ENCODE measurements at places on chromosomes 7 and 10.

DNA sequence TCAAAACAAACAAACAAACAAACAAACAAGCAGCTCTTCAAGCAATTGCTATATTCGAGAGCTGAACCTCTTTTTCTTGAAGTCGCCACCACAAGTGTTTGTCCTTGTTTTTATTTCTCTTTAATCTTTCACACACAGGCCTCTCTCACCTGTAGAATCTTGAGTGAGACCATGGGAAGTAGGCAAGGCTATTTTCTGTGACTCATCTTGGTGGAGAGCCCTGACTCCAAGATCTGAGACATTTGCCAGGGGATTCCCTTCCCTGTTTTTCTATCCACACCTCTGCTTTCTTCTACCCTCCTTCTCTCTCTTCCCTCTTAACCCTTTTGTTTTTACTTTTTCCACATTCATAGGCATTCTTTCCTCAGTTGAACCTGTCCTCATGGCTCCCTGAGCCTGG is 8.0 kb upstream of the TAS2R60 start:
- no peak for DNase-seq

- no peak for DNase-seq
Measured at GRCh38 chr10:13485623-13486022, 43.2 kb downstream of the BEND7 start.

GRCh38 chr7:68857571-68857970 is 740.7 kb upstream of the AUTS2 start:
- no peak for DNase-seq

DNA sequence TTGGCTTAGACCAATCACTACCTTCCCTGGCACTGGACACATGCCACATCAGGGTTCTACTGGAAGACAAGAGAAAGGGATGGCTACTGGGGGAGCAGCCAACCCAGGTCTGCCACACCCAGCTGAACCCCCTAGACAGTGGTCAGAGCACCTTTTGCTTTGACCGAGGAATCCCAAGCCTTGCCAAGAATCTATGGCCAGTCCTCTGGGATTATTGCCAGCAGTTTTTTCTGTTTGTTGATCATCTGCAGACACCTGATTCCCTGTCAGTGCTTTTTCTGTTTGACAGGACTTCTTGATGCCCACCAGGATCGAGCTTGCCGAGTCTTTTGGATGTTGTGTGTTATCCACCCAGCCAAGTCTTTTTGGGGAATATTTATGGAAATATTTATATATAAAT is 476.2 kb upstream of the GALNT17 start:
- no peak for DNase-seq

- no peak for DNase-seq
Measured at GRCh38 chr10:3935141-3935540, 150.1 kb upstream of the KLF6 start.
